ENCODE measurements at places on chromosomes 5 and 9.

DNA sequence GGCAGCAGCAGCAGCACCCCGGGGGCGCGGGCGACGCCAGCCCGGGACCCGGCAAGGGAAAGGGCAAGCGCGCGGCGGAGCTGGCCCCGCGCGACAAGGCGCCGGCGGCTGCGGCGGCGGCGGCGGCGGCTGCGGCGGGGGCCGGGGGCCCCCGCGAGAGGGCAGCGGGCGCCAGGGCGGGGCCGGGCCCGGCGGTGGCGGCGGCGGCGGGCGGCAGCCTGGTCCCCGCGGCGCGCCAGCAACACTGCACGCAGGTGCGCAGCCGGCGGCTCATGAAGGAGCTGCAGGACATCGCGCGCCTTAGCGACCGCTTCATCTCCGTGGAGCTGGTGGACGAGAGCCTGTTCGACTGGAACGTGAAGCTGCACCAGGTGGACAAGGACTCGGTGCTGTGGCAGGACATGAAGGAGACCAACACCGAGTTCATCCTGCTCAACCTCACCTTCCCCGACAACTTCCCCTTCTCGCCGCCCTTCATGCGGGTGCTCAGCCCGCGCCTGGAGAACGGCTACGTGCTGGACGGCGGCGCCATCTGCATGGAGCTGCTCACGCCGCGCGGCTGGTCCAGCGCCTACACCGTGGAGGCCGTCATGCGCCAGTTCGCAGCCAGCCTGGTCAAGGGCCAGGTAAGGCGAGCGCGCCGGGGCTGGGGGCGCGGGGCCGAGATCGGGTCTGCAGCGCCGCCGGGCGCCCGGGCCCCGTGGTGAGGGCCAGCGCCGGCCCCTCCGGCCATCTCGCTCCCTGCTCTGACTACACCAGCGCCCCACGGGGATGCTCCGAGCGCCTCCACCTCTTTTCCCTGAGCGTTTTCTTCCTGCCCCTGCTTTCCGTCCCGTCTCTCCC, at the start of gene UBE2QL1:
Gene UBE2QL1, plus strand, starts transcription at position 238 of the 843 bp plus-strand sequence. Its CDS starts 35 bp downstream, at position 273.
- DNase-seq, result peak; percentile 5

DNA sequence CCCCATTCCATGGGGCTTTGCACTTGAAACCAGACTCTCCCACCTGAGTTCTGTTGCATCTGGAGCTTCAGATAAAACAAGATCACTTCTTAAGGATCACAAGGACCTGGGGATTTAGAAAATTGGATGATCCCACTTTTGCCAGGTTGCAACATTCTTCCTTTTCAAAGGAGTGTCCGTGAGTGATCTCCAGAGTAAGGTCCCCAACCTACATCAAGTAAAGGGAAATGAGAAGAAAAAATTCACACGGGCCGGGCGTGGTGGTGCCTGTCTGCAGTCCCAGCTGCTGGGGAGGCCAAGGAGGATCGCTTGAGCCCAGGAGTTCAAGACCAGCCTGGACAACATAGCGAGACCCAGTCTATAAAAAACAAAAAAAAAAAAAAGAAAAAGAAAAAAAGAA, 41.2 kb upstream of the COL5A1 start:
- no peak for DNase-seq

GRCh38 chr5:177303925-177304391, 359 bp downstream of the PRELID1 start:
- DNase-seq, result no peak

DNA sequence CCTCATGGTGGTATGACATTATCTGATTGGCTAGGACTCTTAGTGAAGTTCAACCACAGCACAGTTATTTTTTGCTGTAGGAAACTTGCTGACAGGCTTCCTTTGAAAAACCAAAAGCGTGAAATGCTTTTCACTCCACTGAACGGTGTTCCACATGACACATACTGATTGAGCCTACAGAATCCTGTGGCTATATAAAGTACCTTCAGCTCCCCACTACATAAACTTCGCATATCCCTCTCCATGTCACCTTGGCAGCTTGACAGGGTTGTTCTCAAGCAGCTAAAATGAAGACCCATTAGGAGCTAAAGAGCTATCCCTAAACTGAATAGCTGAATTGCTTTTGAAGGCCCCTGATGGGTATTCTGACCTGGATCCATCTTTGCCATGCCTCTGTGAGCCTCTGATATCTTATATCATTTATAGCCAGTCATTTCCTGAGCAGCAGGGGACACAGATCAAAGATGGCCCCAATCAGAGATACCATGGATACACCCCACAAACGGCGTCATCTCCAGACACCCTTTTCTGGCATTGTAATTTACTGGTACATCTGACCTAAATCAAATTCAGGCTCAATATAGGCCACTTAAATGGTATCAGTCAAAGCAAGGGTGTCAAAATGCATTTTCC, 91.5 kb downstream of the APBA1 start:
- DNase-seq, result no peak

DNA sequence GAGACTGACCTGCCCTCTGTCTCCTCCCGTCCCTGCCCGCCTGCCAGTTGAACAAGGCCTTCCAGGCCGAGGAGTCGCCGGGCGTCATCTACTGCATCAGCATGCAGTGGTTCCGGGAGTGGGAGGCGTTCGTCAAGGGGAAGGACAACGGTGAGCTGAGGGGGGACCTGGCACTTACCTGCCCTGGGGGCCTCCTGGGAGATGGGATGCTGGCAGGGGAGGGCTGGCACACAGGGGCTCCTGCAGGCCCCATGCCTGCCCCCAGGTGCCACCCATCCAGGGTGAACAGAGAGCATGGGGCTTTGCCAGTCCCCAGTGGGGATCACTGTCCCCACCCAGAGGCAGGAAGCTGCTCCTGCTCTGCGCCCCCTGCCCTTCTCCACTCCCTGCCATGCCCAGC, 43.0 kb downstream of the USP20 start:
- DNase-seq, result no peak

GRCh38 chr9:12441506-12441905, 251.7 kb upstream of the TYRP1 start:
- DNase-seq, result no peak

GRCh38 chr5:96023518-96023917, 61.9 kb upstream of the ELL2 start:
- no peak for DNase-seq

DNA sequence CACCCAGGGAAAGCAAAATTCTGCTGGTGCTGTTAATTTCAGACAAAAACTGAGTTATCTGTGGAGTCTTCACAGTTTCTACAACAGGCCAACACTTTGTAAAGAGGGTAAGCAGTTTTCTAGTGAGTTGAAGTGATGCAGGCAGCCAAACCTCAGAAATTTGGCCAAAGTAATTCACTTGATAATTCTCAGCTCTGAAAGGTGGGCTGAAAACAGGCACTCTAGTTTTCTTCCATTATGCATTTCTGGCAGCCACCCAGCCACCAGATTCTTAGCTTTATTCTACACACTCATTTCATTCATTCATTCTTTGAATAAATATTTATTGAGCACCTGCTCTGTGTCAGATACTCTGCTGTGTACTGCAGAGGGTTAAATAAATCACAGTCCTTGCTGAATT, 184.2 kb downstream of the RAB3C start:
- no peak for DNase-seq

DNA sequence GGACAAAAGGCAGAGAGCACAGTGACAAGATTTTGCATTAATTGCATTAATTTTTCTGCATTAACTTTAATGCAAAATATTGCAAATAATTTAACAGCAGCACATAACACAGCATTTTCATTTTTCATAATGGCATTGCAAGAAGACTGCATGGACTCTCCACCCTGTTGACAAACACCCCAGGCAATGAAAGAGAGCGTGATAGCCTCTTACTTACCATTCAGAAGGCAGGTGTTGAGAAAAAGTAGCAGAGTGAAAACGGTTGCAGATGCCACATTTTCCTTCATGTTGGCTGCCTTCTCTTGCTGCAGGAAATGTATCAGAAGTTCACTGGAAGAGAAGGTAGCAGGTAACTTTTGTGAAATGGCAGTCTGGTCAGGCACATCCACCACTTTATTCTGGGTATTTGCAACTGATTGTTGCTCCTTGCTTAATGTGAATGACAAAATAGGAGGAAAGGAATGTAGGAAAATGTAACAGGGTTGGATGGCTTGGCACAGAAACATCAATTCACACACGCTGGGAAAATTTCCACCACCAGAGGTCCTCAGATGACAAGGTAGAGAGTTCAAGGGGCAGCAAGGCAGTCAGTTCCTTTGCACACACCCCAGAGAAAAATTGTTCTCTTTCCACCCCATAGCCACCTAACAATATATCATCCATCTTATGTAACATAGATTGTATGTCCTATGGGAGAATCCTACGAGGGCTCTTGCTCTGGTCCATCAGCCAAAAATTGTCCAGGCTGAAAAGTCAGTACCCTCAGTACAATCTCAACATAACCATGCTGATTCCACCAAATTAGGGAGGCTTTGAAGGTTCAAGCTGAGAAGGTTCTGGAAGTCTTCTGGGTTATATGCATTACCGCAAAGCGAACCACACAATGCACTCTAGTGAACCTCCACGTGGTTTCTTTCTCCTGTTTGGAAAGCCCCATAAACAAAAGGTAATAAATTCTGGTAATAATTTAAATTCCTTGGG, 41.9 kb upstream of the AGXT2 start:
- peak; percentile 55 for DNase-seq

GRCh38 chr5:100520348-100520747, 14.8 kb upstream of the FAM174A start:
- DNase-seq, result no peak

DNA sequence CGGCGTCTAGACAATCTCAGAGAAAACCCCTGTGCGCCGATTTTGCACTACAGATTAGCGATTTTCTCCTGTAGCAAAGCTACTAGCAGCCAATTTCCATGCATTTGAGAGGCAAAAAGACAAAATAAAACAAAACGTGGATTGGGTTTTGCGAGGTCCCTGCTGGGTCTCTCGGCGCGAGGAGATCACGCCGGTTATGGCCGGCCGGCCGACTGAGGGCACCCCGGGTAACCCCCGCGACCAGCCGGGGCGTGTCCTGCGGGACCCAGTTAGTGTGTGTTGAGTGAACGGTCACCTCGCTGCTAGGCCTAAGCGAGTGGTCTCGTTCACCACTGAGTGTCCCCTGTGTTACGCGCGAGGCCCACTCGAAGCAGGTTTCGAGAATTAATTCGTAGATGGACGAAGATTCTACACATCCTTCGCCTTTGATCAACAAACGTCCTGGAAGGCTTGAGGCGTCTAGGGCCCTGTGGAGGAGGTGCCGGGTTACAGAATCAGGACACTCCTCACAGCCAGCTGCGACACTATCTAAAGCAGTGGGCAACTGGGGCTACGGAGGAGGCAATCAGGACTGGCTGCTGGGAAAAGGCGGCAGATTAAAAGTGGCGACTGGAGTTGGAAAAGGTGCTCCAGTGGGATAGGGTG, 764 bp upstream of the VDAC1 start:
- peak; percentile 32 for DNase-seq

DNA sequence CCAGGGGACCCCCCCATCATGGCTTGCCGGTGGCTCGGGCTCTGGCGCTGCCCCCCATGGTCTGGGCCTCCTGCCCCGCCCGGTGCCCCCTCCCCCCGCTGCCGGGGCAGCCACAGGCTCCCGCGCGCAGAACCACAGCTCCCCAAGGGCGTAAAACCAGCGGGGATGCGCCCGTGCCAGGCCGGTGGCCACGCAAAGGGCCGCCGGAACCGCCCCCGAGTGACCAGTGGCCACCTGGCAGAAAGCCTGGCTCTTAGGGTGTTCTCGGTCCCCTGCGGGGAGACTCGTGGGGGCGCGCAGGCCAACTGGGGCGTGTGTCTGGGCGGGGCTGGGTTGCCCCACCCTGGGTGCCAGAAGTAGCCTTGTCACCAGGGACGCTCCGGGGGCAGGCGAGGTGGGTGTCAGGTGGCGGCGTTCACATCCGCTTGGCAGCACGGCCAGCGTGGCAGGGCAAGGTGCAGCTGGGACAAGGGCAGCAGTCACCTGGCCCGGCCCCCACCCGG, 515 bp upstream of the AGPAT2 start:
- DNase-seq, result no peak

DNA sequence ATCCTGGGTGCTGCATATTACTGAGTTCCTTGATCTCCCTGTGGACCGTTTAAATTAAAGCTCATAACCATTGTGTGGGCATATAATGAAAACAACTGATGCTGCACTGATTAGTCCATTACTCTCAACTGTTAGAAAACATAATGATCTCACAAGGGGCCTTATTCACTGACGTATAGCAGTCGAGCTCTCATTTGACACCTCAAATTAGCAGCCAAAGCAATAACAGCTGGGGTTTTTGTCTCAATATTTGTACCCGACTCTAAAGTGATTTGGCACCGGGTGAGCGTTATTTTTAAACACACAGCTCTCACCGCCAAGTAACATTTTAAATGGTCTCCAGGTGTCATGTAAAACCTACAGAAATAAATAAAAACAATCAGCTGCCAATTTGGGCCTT, 252.2 kb upstream of the PANK3 start:
- no peak for DNase-seq

- no peak for DNase-seq
Measured at GRCh38 chr5:3126639-3127038, 375.2 kb upstream of the IRX2 start.

DNA sequence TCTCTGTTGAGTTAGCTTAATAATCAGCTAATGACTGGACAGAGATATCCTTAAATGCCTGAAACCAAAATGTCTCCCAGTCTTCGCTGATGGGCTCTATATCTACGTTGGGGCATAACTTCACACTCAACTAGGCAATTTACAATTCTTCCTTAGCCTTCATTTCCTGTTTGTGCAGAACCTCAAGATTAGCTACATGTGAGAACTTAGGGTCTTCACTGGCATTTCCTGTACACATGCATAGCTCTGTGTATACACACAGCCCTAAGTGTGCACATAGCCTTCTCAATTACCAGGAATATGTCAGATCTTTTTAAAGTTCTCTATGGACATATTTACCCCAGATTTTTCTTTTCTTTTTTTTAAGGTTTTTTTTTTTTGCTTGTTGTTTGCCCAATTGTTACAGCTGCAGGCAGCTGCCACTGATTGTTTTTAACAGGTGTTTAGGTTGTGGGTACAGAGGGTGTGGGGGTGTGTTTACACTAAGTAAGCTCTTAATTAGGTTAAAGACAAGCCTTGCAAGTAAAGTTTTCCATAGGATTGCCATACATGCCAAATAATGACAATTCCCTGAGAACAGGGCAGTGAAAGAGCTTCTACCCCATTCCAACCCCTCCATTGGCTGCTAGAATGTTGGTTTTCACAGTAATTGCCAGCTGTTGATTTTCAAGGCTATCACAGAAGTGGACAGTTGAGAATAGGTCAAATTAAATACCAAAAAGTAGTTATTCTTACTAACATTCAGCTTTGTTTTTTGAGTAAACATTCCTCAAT, 441.0 kb downstream of the TLE4 start:
- no peak for DNase-seq

- no peak for DNase-seq
Measured at GRCh38 chr5:149247726-149248125, 23.9 kb upstream of the AFAP1L1 start.

- DNase-seq, result peak; percentile 70
Measured at GRCh38 chr5:87300744-87301143, 33.1 kb downstream of the RASA1 start.
